ENCODE measurements at places on chromosomes 6 and 20.

GRCh38 chr20:10185741-10186558 is 32.7 kb upstream of the SNAP25 start:
- no peak for DNase-seq

GRCh38 chr6:13013681-13014503 is 297.3 kb downstream of the PHACTR1 start:
- no peak for DNase-seq

GRCh38 chr6:26211963-26212362 is 124.7 kb downstream of the HFE start:
- no peak for DNase-seq

DNA sequence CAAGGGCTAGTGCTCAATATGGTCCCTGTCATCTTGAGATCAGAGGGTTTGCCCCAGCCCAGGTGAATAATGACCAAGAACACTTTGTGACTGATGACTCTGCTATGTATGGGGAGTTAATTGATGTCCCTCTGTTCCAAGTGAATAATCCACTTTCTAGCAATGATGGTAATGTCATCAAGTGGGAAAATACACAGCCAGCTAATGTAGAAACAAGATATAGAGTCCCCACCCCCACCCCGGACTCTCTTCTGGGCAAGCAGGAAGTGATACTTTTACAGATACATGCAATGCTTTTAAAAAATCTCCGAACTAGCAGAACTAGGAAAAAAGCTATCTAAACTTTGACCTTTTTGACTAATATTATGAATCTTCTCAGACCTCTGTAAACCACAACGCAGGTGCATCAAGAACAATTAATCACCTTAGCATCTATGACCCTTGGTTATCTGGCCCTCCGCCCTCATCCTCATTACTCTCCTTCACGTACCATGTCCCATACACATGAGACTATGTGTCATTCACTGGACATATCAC is 30.5 kb downstream of the CNR1 start:
- DNase-seq, result no peak

GRCh38 chr6:47241742-47242482 is 67.8 kb downstream of the TNFRSF21 start:
- no peak for DNase-seq

GRCh38 chr6:87040729-87041128 is 54.2 kb downstream of the CGA start:
- no peak for DNase-seq

- DNase-seq, result no peak
Observed at GRCh38 chr20:6818033-6818808, 50.7 kb downstream of the BMP2 start.

DNA sequence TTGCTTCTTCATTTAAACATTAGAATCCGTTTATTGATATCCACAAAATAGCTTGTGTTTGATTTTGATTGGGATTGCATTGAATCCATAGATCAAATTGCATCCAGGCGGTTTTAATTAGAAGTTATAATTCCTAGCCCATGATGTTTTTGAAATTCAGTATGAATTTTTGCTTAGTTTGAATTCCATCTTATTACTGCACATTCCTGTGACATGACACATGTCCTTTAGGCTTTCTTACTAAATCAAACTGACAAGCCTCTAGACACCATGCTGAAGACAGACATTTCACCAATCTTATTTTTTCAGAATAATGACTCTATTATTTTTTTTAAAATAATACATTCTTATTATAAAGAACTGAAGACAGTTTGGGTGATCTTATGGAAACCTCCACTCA is 21.4 kb upstream of the PI16 start:
- no peak for DNase-seq

DNA sequence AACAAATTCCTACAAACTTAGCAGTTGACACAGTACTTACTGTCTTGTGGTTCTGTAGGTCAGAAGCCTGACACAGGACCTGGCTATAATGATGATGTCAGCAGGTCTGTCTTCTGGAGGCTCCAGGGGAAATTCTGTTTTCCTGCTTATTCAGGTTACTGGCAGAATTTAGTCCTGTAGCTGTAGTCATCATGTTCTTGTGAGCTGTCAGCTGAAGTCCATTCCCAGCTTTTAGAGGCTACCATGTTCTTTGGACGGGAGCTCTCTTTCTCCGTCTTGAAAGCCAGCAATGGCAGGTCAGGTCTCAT is 99.2 kb downstream of the HIVEP1 start:
- DNase-seq, result no peak

GRCh38 chr6:39051399-39052122 is 3.0 kb downstream of the GLP1R start:
- no peak for DNase-seq

DNA sequence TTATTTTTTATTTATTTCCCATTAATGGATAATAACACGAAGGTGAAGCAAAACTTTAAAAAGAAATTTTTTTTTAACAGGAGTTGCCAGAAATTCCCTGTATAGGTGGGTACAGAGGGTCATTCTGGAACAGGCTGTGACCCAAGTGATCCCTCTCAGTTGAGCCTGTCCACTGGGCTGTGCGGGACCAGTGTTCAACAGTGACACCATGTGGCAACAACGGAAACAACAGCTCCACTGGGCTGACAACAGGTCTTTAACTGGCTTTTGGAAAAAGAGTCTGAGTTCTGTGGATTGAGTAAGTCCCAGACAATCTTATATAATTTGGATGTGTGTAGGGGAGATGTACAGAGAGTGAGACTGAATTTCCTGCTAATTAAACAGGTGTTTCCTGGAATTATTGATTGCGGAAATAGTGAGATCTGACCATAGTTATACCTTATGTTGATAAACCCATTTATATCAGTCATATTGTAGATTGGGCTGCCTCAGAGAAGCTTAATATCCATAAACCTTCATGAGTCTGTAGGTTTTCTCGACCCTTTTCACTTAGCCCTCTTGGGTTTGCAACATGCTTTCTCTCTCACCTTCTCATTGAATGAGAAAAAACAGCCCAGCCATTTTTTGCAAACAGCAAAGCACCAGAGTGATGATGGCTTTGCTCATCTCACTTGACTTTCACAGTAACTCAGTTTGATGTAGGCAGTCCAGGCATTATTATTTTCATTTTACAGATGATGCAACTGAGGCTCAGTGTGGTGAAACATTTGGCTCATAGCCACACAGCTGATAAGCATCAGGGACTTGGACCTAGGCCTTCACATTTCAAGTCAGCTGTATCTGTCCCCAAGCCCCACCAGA is 17.5 kb downstream of the KIAA1755 start:
- DNase-seq, result no peak

DNA sequence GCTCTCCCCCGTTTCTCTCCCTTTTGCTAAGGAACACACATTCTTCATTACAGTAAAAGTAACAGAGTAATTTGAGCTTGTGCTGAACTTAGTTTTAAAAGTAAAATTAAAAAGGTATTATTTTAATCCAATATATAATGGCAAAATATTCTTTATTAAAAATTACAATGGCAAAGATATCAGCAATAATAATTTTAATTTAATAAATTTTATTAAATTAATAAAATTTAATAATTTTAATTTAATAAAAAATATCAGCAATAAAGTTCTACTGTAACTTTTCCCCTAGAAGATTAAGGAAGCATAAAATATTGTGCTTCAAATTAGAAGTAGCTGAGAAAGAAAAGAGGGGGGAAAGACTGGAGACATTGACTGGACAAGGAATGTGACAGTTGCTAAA is 32.5 kb downstream of the DSE start:
- DNase-seq, result no peak

- DNase-seq, result no peak
Observed at GRCh38 chr6:40755749-40756452, 168.7 kb upstream of the LRFN2 start.

GRCh38 chr20:10707791-10708190 is 34.0 kb upstream of the JAG1 start:
- DNase-seq, result no peak

DNA sequence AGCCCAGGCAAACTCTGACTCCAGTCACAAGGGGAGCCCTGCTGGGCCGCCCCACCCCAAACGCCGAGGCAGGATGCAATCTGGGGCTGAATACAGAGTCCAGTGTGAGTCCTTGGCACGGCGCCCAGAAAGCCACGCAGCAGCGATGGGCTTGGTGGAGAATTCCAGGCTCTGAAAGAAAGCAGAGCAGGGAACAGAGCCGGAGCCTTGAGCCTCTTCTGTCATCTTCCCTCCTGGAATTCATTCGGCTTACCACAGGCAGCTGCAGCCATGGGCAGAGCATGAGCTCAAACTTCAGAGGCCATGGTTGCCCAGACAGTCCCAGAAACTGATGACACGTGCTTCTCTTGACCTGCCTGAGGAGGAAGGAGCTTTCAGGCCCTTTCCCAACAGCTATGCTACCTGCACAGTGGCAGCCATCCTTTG is 441.1 kb upstream of the JARID2 start:
- DNase-seq, result no peak

GRCh38 chr6:127146932-127147331 is 28.5 kb downstream of the RSPO3 start:
- no peak for DNase-seq
